ENCODE measurements at places on chromosomes 1 and 21. TPM values are rescaled to one million over a fixed set of nuclear protein-coding genes. Genes with fewer than 3 reads are reported as not detected.

GRCh38 chr1:223708001-223708359, 4.4 kb upstream of the CAPN2 start:
- no peaks in the 10 kb centered on the region for H3K27me3 ChIP-seq
- peaks cover 41% of the 10 kb centered on the region for H3K4me1 ChIP-seq
- DNase-seq = peak; percentile 45
- peak overlapping the region; percentile 96 for H3K27ac ChIP-seq
- H3K4me3 ChIP-seq = no peak overlapping the region
- H3K36me3 ChIP-seq = no peaks in the 10 kb centered on the region

GRCh38 chr1:230823426-230823825, 44.9 kb downstream of the C1orf198 start:
- no peaks in the 10 kb centered on the region for H3K27me3 ChIP-seq
- H3K4me3 ChIP-seq = no peak overlapping the region
- no peaks in the 10 kb centered on the region for H3K36me3 ChIP-seq
- DNase-seq = no peak
- peaks cover 28% of the 10 kb centered on the region for H3K4me1 ChIP-seq

DNA sequence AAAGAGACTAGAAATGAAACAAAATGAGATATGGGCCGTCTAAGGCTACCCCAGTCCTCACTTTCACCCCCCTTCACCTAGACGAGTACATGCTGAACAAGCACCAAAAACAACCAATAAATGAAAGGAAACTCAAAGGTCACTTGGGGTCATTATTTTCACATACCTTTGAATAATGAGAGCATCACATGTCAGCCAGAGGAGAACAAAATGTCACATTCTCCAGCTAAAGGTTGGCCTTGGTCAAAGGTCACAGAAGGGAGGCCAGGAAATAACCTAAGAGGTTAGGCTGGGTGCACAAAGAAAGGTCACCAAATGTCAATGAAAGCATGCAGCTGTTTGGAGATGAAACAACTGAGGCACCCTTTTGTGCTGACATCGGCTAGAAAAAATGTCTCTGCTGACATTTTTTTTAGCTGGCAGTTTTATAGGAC, 288.7 kb upstream of the USP25 start:
- no peaks in the 10 kb centered on the region for H3K36me3 ChIP-seq
- peaks cover 20% of the 10 kb centered on the region for H3K4me1 ChIP-seq
- H3K27ac ChIP-seq = no peak overlapping the region
- no peak overlapping the region for H3K4me3 ChIP-seq
- no peak for DNase-seq

Gene KPRP
- not detected for total RNA-seq

Gene LRRC53
- total RNA-seq = not detected

DNA sequence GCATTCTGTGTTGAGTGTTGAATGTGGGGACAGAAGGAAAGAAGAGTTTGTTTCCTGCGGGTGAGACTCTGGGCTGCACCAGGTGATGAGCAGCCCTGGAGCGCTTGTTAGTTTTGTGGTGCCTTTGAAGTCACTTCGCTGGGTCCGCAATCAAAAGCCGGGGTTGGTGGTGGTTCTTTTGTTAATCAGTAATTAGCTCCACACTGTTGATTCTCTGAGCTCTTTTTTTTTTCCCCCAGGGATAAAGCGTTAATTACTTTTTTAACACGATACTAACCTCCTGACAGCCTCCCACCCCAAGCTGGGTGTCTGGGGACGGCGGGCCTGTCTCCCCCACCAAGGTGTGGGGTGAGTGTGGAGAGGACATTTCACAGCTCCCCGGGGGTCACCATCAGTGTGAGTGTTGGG, 56.6 kb downstream of the AGPAT3 start:
- no peaks in the 10 kb centered on the region for H3K36me3 ChIP-seq
- DNase-seq = no peak
- no peak overlapping the region for H3K4me3 ChIP-seq
- H3K4me1 ChIP-seq = no peaks in the 10 kb centered on the region
- H3K27ac ChIP-seq = no peak overlapping the region

- H3K27ac ChIP-seq = no peak overlapping the region
- no peaks in the 10 kb centered on the region for H3K27me3 ChIP-seq
- no peaks in the 10 kb centered on the region for H3K36me3 ChIP-seq
- no peak for DNase-seq
These were observed 10.2 kb downstream of the YBX1 start for GRCh38 chr1:42692461-42692860.

DNA sequence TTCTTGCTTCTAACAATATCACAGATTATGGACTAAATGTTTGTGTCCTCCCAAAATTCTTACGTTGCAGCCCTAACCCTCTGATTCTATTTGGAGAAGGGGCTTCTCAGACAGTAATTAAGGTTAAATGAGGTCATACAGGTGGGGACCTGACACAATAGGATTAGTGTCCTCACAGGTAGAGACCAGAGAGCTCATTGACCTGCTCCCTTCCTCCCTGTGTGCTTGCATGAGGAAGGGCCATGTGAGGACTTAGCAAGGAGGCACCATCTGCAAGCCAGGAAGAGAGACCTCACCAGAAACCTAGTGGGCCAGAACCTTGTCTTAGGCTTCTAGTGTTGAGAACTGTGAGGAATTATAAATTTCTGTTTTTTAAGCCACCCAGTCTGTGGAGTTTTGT, 322.6 kb downstream of the SMYD3 start:
- no peak overlapping the region for H3K4me3 ChIP-seq
- H3K27me3 ChIP-seq = no peaks in the 10 kb centered on the region
- H3K36me3 ChIP-seq = no peaks in the 10 kb centered on the region
- no peaks in the 10 kb centered on the region for H3K4me1 ChIP-seq
- no peak for DNase-seq

GRCh38 chr1:224381880-224382548, 25.3 kb downstream of the CNIH4 start:
- H3K27me3 ChIP-seq = no peaks in the 10 kb centered on the region
- H3K4me1 ChIP-seq = peaks cover 29% of the 10 kb centered on the region
- DNase-seq = no peak
- no peak overlapping the region for H3K27ac ChIP-seq
- peaks cover 19% of the 10 kb centered on the region for H3K36me3 ChIP-seq

DNA sequence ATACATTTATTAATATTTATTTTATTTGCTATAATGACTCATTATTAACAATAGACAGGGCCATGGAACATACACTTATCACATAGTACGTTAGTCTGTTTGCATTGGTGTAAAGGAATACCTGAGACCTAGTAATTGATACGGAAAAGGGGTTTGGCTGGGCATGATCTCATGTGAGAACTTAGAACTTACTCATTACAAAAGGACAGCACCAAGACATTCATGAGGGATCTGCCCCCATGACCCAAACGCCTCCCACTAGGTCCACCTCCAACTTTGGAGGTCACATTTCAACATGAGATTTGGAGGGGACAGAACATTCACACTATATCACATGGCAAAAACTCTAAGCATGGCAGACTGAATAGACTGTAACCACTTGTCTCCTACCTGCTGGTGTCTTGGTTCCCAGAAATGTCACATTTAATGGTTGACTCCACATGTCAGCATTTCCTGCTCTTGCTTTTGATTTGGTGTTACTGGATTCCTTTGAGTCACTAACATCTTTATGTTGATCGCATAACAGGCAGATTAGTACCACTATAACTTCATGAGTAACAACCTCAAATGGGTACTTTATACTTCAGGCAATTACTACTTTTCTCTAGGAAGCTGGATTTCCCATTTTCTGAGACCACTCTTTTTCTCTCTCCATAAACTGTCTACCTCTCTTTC, 3.5 kb upstream of the C1orf116 start:
- peaks cover 20% of the 10 kb centered on the region for H3K4me1 ChIP-seq
- H3K27me3 ChIP-seq = no peaks in the 10 kb centered on the region
- no peak overlapping the region for H3K27ac ChIP-seq
- H3K4me3 ChIP-seq = no peak overlapping the region

- no peak overlapping the region for H3K4me3 ChIP-seq
- peaks cover 5% of the 10 kb centered on the region for H3K4me1 ChIP-seq
- peaks cover 53% of the 10 kb centered on the region for H3K36me3 ChIP-seq
- DNase-seq = peak; percentile 52
- H3K27ac ChIP-seq = no peak overlapping the region
- H3K27me3 ChIP-seq = no peaks in the 10 kb centered on the region
These were observed 20.5 kb downstream of the TEX38 start for GRCh38 chr1:46691997-46692790.

DNA sequence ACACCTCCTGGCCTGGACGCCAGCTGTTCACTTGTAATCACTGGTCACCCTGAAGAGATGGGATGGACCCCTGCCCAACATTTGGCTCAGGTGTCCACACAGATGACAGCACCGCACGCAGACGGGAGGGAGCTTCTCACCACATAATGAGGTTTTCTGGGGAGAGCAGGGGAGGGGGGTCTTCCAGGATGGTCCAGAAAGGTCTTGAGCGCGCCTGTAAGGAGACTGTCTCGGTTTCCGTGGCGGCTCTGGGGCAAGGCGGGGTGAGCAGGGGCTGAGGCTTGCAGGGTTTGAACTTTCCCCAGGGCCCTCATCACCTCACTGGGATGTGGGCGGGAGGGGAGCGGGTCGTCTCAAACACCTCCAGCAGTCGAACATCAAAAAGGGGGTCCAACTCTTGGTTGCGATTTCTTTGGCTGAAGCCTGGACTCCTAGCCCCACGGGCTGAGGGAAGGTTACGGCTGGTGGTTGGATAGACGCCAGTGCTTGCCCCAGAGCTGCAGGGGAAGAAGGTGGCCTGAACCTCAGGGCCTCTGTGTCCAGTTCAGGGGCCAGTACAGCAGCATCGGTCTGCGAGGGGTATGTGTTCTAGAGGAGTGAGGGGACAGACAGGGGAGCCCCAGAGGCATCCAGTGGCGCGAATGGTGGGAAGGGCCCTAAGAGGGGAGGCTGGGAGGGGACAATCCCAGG, 53.8 kb downstream of the PRKCZ start:
- no peak overlapping the region for H3K27ac ChIP-seq
- no peaks in the 10 kb centered on the region for H3K27me3 ChIP-seq
- DNase-seq = no peak
- no peaks in the 10 kb centered on the region for H3K4me1 ChIP-seq
- no peak overlapping the region for H3K4me3 ChIP-seq

GRCh38 chr1:211574705-211575104, 4.3 kb downstream of the SLC30A1 start:
- peaks cover 35% of the 10 kb centered on the region for H3K4me1 ChIP-seq
- H3K27ac ChIP-seq = no peak overlapping the region
- no peak for DNase-seq
- H3K27me3 ChIP-seq = no peaks in the 10 kb centered on the region

- no peak overlapping the region for H3K4me3 ChIP-seq
- no peak for DNase-seq
- no peaks in the 10 kb centered on the region for H3K36me3 ChIP-seq
- H3K27ac ChIP-seq = peak overlapping the region; percentile 66
- H3K27me3 ChIP-seq = no peaks in the 10 kb centered on the region
These were observed 13.2 kb downstream of the TP53BP2 start for GRCh38 chr1:223832637-223832943.

Gene OPTC
- not detected for total RNA-seq

DNA sequence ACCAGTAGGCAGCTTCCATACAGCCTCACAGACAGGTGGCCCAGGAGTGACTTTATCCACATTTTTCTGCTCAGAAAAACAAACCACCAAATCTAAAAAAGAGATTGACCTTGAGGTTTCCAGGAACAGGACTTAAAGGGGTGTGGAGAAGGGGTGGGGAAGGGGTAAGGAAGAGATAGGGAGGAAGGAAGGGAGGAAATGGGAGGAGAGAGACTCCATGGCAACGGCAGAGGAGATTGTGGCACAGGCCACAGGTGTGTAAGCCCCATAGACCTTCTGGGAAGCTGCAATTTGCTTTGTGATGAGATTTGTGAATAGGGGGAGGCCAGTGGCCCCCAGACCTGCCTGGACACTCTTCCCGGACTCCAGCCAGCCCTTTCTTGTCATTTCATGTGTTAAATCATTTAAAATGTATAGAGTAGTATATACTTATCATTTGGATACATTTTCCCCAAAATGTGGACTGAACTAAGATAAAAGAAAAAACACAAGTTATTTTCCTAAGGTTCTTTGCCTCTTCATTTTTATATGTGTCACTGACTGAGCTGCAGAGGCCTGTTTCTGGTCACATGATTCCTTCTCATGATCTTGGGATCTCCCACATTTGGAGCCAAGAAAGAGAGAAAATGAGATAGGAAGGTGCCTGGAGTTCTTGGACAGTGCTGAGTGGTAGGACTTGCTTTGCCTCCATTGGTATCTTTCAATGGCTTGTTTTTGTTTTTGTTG, 55.5 kb downstream of the CLIC6 start:
- H3K27me3 ChIP-seq = no peaks in the 10 kb centered on the region
- DNase-seq = no peak
- no peaks in the 10 kb centered on the region for H3K4me1 ChIP-seq

DNA sequence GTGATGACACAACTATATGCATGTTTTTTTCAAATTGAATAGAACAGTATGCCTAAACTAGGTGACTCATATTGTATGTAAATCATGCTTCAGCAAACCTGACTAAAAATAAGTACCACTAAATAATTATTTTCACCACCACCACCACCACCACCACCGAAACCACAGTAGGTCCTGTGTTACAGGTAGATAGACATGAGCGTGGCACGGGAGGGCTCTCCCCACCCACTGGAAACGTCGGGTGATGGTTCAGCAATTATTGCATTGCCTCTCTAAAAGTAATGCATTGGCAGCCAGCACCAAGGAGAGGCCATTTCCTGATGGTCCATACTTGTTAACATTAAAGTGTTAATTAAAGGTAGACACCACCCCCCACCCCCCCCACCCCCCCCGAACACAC, 297.0 kb upstream of the NCAM2 start:
- H3K27ac ChIP-seq = no peak overlapping the region
- H3K4me1 ChIP-seq = no peaks in the 10 kb centered on the region
- H3K4me3 ChIP-seq = no peak overlapping the region
- DNase-seq = no peak
- no peaks in the 10 kb centered on the region for H3K36me3 ChIP-seq

GRCh38 chr1:12594966-12595756, 22.8 kb downstream of the DHRS3 start:
- no peaks in the 10 kb centered on the region for H3K27me3 ChIP-seq
- no peak overlapping the region for H3K27ac ChIP-seq
- H3K4me3 ChIP-seq = peak overlapping the region; percentile 2
- DNase-seq = no peak
- peaks cover 7% of the 10 kb centered on the region for H3K4me1 ChIP-seq

- H3K27me3 ChIP-seq = no peaks in the 10 kb centered on the region
- no peaks in the 10 kb centered on the region for H3K4me1 ChIP-seq
- H3K27ac ChIP-seq = no peak overlapping the region
- H3K36me3 ChIP-seq = no peaks in the 10 kb centered on the region
These were observed 19.3 kb downstream of the DOP1B start for GRCh38 chr21:36175771-36176565.

Gene PAX7
- not detected for total RNA-seq

Gene ILDR2
- total RNA-seq = 0.87 TPM

- no peaks in the 10 kb centered on the region for H3K27me3 ChIP-seq
- peak overlapping the region; percentile 98 for H3K4me3 ChIP-seq
- peak overlapping the region; percentile 96 for H3K27ac ChIP-seq
- H3K4me1 ChIP-seq = peaks cover 23% of the 10 kb centered on the region
These were observed 1.0 kb downstream of the ARID4B start for GRCh38 chr1:235326719-235327558.

DNA sequence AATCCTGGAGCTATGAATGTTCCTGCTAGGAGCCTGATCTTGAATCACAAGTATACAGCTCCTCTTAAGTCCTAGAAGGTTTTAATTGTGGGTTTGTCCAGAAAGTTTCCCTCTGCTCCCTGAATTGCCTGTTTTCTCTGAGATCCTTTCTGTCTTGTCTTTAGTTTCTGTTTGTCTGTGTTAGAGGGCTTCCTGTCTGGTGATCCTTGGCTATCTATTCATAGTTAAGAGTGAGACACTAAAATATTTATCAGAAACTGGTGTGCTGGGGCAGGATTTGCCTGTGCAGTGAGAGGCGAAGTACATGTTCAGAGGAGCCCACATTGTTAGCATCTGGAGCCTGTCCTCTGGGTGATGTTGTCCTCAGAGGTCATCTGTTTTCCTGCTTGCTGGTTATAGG, 45.4 kb downstream of the ETS2 start:
- no peak overlapping the region for H3K4me3 ChIP-seq
- no peaks in the 10 kb centered on the region for H3K4me1 ChIP-seq
- no peaks in the 10 kb centered on the region for H3K27me3 ChIP-seq
